HEK293T (cell line): ENCODE measurements at places on chromosomes 5 and 9.

DNA sequence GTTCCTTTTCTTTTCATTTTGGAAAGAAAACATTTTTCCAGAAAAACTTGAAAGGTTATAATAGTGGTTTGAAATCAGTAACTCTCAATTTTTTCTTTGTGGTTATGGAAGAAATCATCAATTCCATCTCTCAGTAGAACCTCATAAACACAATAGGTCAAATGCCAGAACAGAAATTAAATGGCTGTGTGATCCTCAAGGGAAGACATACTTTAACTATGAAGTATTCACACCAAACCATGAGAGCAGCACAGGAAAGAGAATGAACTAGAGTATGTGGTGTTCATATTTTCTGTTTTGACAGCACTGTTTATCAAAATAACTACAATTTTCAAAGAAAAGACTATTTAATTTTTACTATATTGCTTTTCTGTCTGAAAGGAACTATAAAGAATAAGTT lies 29.7 kb upstream of the EFNA5 start:
- no peak for DNase-seq

DNA sequence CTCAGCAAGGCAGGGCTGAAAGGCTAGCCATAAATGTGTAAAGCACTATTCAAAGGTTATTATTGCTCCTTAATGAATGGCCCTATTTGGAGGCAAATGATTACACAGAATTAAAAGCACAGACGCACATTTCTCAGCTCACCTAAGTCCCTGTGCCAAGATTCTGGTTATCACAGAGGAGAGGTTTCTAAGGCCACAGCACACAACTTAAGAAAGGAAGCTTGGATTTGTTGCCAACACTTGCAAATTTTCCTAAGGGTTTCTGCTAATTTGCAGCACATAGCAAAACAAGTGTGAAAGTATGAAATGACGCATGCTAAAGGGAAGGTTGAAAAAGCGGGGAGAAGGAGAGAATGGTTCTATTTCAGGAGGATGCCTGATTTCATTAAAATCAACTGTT lies 834.1 kb upstream of the C9orf72 start:
- DNase-seq: no peak

DNA sequence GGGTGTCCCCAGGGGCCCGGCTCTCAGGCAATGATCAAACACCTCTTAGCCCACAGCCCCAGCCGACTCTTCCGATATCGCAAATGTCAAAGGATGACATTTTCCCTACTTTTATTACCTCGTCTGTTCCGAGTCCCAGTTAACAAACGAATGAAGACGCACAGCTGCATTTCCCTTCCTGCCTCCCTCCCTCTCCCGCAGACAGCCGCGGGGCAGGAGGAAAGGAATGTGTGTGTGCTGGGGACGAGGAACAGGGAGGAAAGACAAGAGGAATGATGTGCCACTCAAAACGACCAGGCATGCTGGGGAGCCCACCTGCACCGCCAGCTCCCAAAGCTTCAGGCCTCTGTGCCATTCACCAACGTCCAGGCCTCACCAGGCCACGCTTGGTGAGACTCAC lies 125.9 kb upstream of the SARDH start:
- DNase-seq: no peak

DNA sequence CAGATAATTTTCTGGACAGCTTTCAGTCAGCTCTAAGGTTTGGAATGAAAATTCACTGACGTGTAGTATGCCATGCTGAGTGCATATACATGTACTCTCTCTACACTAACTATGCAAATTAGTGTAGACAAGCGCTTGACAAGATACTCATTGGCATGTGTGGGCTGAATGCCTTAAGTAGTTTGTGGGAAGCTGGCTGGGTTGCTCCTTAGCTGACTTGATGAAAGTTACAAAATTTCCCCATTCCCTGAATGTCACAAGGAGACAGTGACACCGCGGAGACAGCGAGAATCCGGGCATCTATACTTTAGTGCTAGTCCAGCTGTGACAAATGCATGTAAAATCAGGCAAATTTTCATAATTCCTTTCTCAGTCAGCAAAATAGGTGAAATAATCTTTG lies 51.6 kb upstream of the C5orf46 start:
- DNase-seq: no peak
